Lower leg skin (tissue), 4 donors: ENCODE measurements at places on chromosomes 6 and 20. TPM values are rescaled to one million over a fixed set of nuclear protein-coding genes. Genes with fewer than 3 reads are reported as not detected.

- DNase-seq: peak; percentile 63
Observed at GRCh38 chr20:44736170-44737021, 9.3 kb upstream of the KCNK15 start.

Gene KCNK15
- total RNA-seq: 1.5 TPM

Gene ADTRP
- 13.6 TPM for total RNA-seq

DNA sequence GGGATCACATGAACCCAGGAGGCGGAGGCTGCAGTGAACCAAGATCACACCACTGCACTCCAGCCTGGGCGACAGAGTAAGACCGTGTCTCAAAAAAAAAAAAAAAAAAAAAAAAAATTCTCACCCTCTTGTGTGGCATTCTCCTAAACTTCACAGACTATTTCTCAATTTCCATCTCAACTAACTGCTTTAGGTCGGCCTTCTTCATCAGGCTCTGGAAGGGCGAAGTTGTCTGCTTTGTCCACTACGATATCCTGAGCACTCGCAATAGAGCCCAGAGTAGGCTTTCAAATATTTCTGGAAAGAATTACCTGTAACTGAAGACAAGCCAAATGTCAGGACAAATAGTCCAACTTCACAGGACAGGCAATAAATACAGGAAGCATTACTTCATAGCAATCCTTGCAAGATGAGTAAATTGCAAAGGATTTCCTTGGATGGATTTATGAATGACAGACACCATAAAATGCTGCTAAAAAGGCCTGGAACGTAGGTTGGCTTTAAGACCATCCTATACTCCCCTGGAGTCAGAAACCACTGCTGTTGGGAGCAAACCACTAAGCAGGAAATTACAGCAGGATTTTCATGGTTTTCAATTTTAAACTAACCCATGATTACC, 116.3 kb upstream of the SLC2A12 start:
- DNase-seq: no peak

Gene CD109
- total RNA-seq: 30.7 TPM

DNA sequence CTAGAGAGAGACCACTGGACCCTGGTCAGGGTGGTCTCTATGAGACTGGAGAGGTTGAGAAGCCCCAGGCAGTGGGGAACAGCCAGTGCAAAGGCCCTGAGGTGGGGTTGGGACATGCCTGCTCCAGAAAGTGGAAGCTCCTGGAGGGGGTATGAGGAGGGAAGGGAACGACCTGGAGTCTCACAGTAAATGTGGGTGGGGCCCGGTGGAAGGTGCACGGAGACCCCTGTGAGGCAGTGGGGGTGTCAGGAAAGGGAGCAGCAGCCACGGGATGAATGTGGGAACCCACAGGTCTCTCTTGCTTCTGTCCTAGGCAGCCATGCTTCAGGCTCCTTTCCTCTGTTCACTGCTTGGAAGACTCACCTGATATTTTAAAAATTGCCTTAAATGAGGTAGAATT, 1.3 kb upstream of the CST1 start:
- no peak for DNase-seq
